CD4-positive, CD25-positive, alpha-beta regulatory T cell (primary cell): ENCODE measurements at places on chromosomes 11 and 22. TPM values are rescaled to one million over a fixed set of nuclear protein-coding genes. Genes with fewer than 3 reads are reported as not detected.

DNA sequence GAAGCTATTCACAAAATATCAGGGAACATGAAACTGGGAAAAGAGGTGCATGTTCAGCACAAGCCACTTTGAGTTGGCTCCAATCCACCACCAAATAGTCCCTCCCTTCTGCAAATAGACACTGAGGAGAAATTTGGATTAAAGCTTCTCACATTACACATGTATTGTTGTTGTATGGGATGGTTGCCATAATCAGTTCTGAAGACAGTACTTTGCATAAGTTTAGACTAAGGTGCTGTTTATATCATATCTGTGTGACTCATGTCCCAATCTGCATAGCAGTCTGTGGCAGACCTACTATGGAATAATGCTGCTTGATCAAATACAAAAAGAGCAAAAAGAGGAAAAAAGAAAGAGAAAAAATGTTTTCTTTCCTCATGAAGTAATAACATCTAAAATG is 376.7 kb upstream of the DDI1 start:
- no peaks in the 10 kb centered on the region for H3K27me3 ChIP-seq
- H3K4me1 ChIP-seq: no peaks in the 10 kb centered on the region
- no peaks in the 10 kb centered on the region for H3K36me3 ChIP-seq

GRCh38 chr11:77407613-77408012 is 66.3 kb downstream of the PAK1 start:
- H3K4me3 ChIP-seq: no peak overlapping the region
- H3K27ac ChIP-seq: no peak overlapping the region
- no peaks in the 10 kb centered on the region for H3K36me3 ChIP-seq
- peaks cover 36% of the 10 kb centered on the region for H3K4me1 ChIP-seq
- no peaks in the 10 kb centered on the region for H3K27me3 ChIP-seq

DNA sequence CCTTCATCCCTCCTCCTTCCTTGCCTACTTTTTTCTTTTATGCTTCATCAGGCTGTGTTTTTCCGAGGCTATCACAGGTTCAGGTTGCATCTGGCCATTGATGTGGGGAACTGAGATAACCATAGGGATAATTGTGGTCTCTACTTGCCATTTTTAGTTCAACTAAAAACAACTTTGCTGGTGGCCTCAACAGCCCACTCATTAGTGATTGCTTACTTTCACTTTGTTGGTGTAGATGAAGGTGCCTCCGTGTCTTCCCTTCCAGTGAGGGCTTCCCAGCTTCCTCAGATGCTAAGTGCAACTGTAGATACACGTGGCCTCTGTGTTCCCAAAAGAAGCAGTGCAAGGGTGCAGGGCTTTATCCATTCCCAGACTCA is 35.0 kb downstream of the KCNJ1 start:
- H3K4me3 ChIP-seq: no peak overlapping the region
- DNase-seq: no peak
- peaks cover 10% of the 10 kb centered on the region for H3K4me1 ChIP-seq
- no peak overlapping the region for H3K27ac ChIP-seq

GRCh38 chr22:32042924-32043323 is at the start of gene SLC5A1:
SLC5A1 (plus strand) TSS chr22:32043261; CDS start chr22:32043282, 21 bp downstream.
- H3K4me1 ChIP-seq: no peaks in the 10 kb centered on the region
- H3K27me3 ChIP-seq: peaks cover 4% of the 10 kb centered on the region
- H3K27ac ChIP-seq: no peak within 1 kb of the TSS
- DNase-seq: no peak

DNA sequence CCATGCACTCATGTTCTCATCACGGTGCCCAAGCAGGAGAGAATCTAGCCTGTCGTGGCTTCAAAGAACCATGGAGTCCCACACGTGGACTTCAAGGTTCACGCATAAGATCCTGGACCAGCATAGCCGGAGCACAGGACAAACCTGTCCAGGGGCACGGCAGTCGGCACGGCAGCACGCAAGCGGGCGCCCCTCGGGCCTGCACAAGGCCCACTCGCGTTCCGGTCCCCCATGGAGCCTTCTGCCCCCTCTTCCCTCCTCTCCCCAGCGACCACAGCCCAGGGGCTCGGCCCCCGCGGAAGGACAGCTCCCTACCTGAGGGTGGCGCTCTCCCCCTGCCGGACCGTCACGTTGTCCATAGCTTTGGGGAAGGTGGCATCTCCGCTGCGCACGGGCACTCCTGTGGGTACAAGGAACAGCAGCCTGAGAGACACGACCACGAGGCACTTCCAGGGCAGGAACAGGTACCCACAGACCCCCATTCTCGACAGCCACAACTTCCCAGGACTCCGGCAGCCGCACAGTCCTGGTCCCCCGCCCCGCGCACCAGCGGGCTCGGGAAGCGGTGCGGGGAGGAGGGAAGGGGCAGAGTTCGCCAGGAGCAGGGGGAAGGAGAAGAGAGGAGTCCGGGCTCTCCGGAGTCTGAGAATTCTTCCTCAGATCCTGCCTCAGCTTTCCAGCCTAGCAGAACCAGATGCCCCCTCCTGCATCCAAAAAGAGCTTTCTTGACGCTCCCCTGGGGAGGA is 589.5 kb downstream of the OPCML start:
- H3K27ac ChIP-seq: no peak overlapping the region
- DNase-seq: no peak
- H3K36me3 ChIP-seq: no peaks in the 10 kb centered on the region
- H3K4me1 ChIP-seq: no peaks in the 10 kb centered on the region
- peaks cover 2% of the 10 kb centered on the region for H3K27me3 ChIP-seq
- H3K4me3 ChIP-seq: no peak overlapping the region

UEVLD gene
- 5.9 TPM for total RNA-seq

SLC22A6 gene
- not detected for total RNA-seq
